SHP77 treated with DMSO at 0.1 percent for 48 hours (cell line): ENCODE measurements at places on chromosomes 5 and 9.

DNA sequence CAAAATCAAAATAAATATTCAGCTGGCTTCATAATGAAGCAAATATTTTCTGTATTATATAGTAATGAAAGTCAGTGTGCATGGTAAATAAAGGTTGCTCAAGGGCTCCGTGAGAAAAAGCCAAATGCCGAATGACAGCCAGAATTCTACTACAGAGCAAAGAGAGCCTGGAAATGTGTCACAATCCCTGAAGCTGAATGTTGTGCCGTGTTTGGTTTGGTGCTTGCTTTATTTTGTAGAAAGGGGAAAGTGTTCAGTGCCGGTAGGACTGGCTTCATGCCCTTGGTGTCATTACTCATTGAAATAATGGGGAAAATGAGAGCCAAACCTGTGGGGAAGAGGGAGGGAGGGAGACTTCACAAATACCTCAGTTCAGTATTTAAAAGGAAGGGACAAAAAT, 26.8 kb upstream of the ADAMTSL1 start:
- no peak for DNase-seq

DNA sequence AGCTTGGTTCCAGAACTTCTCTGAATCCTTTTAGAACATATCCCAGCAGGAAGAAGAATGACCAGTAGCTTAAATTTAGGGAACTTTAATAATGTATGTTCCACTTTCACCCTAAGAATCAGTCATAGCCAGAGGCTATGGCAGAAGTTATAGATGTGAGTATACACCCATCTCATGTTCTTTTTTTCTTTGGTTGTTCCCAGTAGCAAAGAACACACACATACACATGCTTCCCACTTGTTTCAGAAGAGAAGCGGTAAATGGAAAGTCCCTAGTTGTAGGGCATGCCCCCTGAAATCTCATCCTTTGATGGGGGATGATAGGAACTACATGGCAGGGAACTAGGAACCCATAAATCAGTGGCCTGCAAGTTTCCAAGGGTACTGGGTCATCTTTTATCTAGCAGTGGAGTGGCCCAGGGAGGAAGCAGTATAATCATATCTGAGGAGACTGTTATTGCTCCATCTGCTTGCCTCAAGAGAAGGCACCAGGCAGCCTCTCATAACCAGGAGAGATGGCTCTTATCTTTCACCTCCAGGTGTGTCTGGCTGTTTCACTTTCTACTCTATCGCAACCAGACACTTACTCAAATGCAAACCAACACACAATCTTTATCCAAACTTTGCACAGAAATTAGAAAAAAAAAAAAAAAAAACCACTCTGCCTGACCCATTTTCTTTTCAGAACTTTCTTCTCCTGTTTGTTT, 109.5 kb downstream of the SNCAIP start:
- DNase-seq = no peak

GRCh38 chr9:130627896-130628792, 36.2 kb upstream of the PRDM12 start:
- DNase-seq = no peak

DNA sequence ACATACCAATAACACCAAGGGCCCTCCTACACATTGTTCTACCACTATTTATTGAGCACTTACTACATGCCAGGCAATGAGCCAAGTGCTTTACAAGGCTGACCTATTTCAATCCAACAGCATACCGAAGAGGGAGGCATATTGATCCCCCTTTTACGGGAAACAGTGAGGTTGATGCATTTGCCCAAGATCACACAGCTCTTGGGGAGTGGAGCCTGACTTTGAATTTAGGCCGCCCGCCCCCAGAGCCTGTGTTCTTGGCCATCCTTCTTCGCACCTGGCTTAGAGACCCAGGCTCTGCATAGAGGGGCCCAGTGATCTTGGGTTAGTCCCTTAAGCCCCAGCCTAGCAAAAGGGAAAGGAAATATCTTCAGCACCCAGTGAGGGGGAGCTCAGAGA, 158.1 kb upstream of the IER5L start:
- DNase-seq = no peak

DNA sequence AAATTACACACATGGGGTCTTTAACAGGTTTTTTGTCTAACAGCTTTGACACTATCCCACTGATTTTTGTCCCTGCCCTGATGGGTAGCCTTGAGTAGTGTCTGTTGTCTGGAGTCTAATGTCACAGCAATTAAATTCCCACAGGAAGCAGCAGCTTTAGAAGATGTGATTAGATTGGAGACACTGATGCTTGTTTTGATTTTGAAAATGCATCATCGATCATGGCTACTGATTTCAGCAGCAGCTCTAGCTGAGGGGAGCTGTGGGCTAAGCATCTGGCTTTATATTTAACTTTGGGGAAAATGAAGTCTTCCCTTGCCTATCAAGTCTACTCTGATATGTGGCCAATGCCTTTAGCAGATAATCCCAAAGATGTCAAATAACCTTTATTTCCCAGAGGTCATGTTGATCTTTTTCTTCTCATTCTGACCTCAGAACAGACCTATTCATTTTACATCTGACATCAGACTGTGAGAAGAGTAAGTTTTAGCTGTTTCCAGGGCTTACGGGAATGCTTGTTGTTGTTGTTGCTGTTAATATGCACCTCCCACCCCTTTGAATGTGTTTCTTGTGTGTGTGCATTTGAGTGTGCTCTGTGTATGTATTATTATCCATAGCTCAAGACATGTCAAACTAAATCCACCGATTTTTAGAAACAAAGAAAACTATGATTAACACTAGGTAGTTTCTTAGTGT, 704.9 kb upstream of the NUDT12 start:
- no peak for DNase-seq

GRCh38 chr9:1683951-1684350, 331.2 kb upstream of the SMARCA2 start:
- DNase-seq = no peak
